ENCODE measurements at places on chromosomes 3 and 15. TPM values are rescaled to one million over a fixed set of nuclear protein-coding genes. Genes with fewer than 3 reads are reported as not detected.

DNA sequence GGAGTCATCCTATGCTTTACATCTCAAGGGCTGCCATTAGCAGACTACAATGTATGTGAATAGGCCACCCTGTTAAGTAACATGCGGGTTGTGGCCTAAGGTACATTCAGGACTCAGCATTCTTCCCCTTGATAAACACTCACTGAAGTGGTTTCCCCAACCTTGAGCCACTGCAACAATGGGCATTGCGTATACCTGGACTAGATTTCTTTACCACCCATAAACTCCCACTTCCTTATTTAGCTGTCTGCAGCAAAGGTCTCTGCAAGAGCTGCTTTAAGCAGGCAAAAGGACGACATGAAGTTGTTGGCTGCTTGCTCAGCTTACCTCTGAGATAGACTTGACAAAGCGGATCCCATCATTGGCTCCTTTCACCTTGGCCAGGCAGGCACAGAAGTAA is 16.2 kb downstream of the FYCO1 start:
- no peak for DNase-seq
- H3K4me3 ChIP-seq, result no peak overlapping the region
- H3K36me3 ChIP-seq, result peaks cover 3% of the 10 kb centered on the region
- H3K27ac ChIP-seq, result no peak overlapping the region

DNA sequence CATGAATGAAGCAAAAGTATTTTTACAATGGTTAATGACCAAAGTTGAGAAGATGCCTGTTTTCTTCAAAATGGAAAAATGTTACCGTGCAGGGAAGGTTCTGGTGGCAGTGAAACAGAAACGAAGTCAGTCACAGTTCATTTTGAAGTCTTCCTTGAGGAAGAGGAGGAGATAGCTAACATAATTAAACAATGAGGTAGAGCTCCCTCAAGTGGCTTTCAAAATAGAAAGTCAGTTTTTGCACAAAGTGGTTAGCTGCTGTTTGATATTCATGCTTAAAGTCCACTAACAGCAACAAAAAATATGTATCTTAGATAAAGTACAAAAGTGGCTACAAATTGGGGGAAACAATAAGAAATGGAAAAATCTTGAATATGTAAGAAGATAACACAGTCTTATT is 87.3 kb downstream of the TFG start:
- H3K27ac ChIP-seq, result no peak overlapping the region
- no peaks in the 10 kb centered on the region for H3K36me3 ChIP-seq
- DNase-seq, result no peak
- H3K27me3 ChIP-seq, result no peaks in the 10 kb centered on the region
- H3K4me3 ChIP-seq, result no peak overlapping the region
- no peaks in the 10 kb centered on the region for H3K4me1 ChIP-seq

GRCh38 chr3:188165596-188165995 is 11.6 kb downstream of the LPP start:
- H3K27me3 ChIP-seq, result no peaks in the 10 kb centered on the region
- H3K27ac ChIP-seq, result no peak overlapping the region
- DNase-seq, result no peak
- H3K4me1 ChIP-seq, result peaks cover 13% of the 10 kb centered on the region
- no peaks in the 10 kb centered on the region for H3K36me3 ChIP-seq

GRCh38 chr3:59865351-59865750 is 815.5 kb upstream of the CFAP20DC start:
- no peaks in the 10 kb centered on the region for H3K36me3 ChIP-seq
- no peaks in the 10 kb centered on the region for H3K27me3 ChIP-seq
- no peaks in the 10 kb centered on the region for H3K4me1 ChIP-seq
- no peak overlapping the region for H3K4me3 ChIP-seq

- no peak for DNase-seq
- H3K27ac ChIP-seq, result no peak overlapping the region
- H3K27me3 ChIP-seq, result no peaks in the 10 kb centered on the region
- H3K4me1 ChIP-seq, result no peaks in the 10 kb centered on the region
Observed at GRCh38 chr3:34864011-34864410, 775.3 kb upstream of the ARPP21 start.

DNA sequence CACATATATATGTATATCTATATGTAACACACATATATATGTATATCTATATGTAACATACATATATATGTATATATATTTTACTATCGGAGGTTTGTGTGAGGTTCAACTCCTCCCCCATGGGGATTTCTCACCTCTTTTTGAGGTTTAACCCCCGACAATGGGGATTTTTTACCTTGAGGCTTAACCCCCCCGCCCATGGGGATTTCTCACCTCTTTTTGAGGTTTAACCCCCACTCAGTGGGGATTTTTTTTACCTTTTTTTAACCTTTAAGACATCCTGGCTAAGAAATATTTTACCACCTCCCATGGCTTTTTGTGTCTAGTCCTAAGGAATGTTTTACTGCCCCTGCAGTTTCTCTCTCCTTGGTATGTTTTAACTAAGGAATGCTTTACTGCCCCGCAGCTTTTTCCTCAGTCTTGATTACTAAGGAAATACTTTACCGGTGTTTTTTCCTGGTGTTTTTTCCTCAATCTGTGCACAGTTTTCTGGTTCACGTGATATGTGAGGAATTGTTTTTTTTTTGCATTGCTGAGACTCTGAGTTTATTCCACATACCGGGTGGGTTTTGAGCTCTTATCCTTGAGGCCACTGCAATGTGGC is 185.2 kb downstream of the KLF13 start:
- H3K27ac ChIP-seq, result no peak overlapping the region
- H3K4me1 ChIP-seq, result no peaks in the 10 kb centered on the region
- no peaks in the 10 kb centered on the region for H3K36me3 ChIP-seq
- no peaks in the 10 kb centered on the region for H3K27me3 ChIP-seq
- DNase-seq, result no peak

DNA sequence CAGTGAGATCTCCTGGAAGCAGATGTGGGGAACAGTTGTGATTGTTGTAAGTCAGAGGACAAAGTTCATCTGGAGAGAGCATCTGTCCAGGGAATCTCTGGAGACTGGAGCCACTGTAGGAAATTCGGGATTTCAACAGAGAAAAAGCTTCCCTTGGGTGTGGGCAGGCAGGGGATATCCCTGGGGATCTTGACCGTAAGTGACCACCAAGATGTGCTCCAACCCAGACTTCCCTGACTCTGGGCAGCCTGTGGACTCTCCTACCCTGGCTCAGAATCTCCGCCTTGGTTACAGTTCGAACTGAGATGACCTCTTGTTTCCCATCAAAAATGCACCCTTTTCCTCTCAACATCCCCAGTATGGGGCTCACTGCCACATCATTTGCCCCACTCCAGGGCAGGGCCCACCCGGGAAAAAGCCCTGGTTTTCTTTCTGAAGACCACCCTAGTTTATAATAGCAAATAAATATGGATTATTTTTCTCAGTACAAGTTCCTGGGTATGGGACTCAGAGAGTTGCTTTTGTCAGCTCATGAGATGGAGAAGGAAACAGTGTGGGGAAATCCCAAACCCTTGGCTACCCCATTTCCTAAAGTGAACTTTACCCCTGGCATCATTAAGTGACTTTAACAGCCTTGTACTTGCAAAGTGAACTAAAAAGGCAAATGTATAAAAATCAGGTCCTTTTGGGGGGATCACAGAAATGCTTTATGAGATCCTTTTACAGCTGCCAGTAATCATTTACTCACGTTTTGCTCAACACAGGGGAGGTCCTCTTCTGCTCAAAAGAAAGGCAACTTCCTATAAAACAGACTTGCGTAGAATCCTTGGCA is 89.9 kb downstream of the CCNL1 start:
- H3K36me3 ChIP-seq, result no peaks in the 10 kb centered on the region
- no peaks in the 10 kb centered on the region for H3K27me3 ChIP-seq
- peak overlapping the region; percentile 28 for H3K27ac ChIP-seq
- no peaks in the 10 kb centered on the region for H3K4me1 ChIP-seq
- DNase-seq, result no peak
- H3K4me3 ChIP-seq, result no peak overlapping the region

The PRKCI gene
- total RNA-seq, result 33.6 TPM

The ALCAM gene
- 154 TPM for total RNA-seq
